ENCODE measurements at places on chromosomes 4 and X.

- peak; percentile 80 for DNase-seq
Measured at GRCh38 chr4:98652996-98653395, 5.4 kb downstream of the TSPAN5 start.

DNA sequence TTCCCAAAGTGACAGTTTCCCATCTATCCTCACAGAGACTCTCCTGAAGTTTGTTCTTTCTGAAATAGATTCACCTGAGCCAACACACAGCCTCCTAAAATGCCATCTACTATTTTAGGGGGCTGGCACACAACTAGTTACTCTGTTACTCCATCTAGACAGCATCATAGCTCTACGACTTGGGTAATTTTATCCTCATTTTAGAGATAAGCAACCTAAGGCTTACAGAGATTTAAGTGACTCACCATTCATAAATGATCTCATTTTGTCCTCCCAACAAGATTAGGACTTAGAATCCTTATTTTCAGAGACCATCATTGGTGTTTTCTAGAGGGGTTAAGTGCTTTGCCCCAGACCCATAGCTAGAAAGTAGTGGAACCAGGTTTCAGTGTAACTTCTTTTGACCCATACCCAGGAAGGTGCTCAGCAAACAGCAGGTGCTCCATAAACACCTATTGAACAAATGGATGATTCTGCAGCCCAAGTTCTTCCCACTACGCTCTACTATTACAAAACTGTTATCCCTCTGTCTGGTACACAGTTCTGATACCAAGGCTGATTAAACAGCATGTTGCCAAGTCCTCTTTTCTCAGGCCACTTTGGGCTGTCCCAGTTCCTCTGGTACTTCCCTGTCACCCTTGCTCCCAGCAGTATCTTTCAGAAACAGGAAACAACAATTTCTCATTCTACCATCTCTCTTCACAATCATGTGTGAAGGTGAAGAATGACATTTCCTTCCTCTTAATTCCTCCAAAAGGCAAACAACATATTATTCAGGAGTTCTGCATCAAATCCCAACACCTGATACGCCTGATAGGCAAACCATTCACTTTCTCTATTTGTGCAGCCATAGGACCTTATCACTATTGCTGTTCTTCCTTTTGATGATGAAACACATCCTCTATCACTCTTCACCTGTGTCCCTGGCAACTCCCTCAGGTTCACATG, 304.7 kb upstream of the TAPT1 start:
- peak; percentile 62 for DNase-seq

- DNase-seq, result no peak
Measured at GRCh38 chrX:1529328-1529727, 7.7 kb downstream of the P2RY8 start.

GRCh38 chr4:47471591-47471990, 8.1 kb upstream of the COMMD8 start:
- DNase-seq, result no peak

- DNase-seq, result peak; percentile 13
Measured at GRCh38 chrX:9494771-9495170, 29.9 kb downstream of the TBL1X start.

- no peak for DNase-seq
Measured at GRCh38 chr4:152935143-152935542, 980 bp upstream of the FHDC1 start.

DNA sequence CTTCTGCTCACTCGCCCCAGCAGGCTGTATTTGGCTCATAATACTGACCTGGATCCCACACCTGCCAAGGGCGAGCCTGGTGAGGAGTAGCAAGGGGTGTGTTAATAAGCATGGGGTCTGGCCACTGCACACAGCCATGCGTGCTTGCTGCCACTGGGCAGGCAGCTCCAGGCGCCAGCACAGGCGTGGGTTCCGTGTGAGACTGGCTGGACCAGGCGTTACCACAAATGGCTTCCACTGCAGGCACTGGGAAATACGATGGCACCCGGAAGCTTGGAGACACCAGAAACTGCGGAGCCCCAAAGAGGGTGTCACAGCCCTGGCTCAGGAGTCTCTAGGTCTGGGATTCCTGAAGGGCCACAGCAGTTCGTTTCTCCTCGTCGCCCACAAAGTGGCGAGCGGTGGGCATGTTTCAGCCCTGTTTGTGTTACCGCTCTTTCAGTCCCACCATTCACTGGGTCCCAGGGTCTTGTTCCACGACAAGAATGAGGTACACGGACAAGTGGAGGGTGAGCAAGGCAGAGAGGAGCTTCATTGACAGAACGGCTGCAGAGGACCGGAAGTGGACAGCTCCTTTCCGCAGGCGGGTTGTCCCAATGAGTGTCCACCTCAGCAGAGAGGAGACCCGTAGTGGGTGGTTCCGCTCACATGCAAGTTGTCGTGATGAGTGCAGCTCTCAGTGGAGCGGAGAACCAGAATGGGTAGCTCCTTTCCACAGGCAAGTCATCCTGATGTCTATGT, 428.9 kb downstream of the EPHA5 start:
- DNase-seq, result no peak

DNA sequence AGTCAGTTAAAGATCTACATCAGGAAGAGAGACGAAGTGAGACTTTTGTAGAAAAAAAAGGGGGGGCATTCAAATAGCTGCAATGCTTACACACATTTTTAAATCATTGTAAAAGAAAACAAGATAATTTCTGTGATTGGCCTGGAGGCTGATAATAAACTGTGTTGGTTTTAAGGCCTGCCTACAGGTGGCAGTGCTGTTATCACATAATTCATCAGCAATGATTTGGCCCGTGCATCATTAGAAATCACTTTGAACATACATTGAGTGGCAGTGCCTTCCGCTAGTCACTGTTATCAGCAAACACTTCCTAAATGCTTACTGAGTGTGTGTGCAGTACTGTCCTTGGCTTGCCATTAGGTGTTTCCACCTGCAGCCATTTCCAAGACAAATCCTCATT, 831.9 kb downstream of the TRIML1 start:
- peak; percentile 22 for DNase-seq

GRCh38 chr4:55256787-55257186, 89.3 kb upstream of the SRD5A3 start:
- peak; percentile 1 for DNase-seq

Measured in fibroblast of lung (primary cell).